ENCODE measurements at places on chromosomes 16 and 17.

DNA sequence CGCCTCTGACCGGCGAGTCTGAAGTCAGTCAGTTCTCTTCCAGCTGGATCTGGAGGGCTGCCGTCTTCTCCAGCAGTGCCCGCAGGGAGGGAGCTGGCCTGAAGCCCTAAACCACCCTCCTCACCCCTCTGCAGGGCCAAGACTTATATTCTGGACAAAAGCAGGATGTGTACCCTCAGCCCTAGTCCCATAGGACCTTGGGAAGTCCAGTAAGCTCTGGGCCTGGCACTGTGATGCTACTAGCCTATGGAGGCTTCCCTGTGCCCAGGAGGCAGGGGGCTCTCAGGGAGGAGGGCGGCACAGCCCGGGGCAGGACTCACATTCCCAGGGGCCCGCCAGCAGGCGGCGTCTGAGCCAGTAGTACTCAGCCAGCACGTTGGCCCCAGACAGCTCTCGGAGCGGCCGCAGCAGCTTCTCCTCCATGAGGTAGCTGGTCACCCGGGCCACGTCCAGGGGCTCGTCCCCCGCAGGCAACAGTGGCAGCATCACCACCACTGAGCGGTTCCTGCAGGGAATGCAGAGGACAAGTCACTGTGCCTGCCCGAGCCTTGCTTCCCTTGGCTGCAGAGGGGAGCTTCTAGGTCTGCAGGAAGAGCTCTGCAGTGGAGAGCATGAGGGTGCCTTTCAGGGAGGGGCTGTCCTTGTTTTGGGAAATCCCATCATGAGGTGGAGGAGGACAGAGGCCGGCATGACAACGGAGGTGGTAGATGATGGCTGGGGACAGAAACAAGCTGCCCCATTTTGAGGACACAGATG, 41.7 kb downstream of the RMI2 start:
- no peak for DNase-seq

GRCh38 chr17:58315750-58316149, 12.8 kb downstream of the TSPOAP1 start:
- DNase-seq: no peak

DNA sequence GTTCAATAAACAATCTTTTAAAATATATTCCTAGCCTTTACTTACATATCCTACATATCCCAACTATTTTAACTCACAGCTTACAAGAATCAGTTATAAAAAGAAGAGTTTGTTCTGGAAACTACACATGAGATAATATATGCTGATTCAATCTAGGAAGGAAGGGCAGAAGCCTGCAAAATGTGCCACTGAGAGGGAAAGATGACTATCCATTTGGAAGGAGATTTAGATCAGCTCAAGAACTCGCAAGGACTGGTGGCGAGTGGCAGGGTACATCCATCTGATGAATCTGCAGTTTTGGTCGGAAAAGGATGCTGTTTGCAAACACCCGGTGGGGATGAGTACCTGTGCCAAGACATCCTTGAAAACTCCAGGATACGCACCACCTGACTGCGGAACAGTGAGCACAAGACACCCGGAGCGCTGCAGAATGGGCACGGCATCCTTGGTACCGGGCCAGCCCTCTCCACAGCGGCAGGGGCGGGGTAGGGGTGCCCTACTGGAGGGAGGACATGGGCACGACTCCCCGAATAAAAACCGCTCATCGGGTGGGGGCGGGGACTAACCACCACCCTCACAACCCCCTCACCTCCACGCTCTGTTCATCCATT, 723 bp downstream of the TRIM37 start:
- DNase-seq: no peak

GRCh38 chr17:79765708-79766107, 12.2 kb upstream of the CBX2 start:
- DNase-seq: no peak

DNA sequence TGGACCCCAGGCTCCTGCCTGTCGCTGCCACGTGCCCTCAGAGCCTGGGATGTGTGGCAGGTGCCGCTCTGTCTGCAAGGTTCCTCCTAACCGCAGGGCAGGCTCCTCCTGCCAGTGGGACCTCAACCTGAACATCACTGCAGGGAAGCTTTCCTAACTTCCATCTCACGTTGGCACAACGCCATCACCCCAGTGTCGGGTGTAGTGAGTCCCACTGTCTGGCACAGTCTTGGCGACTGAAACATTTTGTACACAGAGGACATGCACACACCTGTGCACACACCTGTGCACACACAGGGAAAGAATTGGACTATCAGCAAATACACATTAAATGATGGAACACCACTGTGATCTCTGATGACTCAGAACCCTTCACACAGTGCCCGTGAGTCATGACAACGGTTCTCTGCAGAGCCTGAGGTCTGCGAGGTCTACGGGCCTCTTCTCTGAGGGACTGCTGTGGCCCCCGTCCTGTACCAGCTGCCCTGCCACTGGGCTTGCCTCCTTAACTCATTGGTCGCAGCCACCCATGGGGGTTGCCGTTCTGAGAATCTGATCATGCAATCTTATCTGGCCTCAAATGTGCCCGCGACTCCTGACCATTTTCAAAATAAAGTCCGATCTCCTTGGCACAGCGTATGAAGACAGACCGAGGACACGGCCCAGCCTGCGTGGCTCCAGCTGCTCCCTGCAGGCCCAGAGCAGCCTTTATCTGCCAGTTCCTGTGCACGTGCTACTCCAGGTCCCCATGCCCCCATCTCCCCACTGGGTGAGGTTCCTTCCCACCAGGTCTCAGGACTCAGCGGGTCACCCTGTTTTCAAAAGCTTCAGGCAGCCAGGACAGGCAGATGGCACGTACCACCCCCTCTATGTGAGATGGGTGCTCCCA, 7.6 kb downstream of the CCDC57 start:
- peak; percentile 83 for DNase-seq

- DNase-seq: no peak
Measured at GRCh38 chr17:68197091-68197996, 50.5 kb upstream of the AMZ2 start.

- no peak for DNase-seq
Measured at GRCh38 chr16:1527836-1528811, 5.3 kb upstream of the TMEM204 start.

DNA sequence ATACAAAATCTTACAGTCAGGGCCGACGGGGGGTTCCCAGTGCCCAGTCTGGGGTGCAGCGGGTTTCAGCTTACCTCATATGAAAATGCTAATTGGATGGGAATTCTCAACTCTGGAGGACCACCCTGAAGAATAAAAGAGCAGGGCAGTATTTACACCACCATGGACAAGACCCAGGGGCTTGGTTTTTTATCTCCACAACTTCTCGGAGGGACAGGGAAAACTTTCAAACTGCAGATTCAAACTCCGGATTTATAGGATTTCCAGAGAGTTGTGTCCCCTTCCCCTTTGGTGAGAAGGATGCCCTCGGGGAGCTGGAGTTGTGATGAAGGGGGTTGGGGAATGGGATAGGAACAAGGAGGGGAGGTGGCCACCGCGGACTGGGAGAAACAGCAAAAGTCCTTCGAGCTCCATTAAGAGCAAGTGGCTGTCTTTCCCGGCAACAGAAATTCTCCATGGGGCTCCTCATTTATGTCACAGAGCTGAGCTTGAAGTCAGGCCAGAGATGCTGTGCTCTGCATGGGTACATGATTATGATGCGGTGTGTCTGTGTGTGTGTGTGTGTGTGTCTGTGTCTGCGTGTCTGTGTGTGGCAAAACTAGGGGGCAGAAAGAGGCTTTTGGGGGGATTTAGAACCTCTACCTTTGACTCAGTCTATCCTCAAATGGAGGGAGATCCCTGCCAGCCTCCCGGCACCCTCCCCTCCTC, 15.7 kb downstream of the FOXL1 start:
- no peak for DNase-seq

GRCh38 chr17:2157675-2158395, 102.9 kb downstream of the HIC1 start:
- DNase-seq: peak; percentile 83

GRCh38 chr17:29740017-29740416, 117.3 kb upstream of the CORO6 start:
- no peak for DNase-seq

DNA sequence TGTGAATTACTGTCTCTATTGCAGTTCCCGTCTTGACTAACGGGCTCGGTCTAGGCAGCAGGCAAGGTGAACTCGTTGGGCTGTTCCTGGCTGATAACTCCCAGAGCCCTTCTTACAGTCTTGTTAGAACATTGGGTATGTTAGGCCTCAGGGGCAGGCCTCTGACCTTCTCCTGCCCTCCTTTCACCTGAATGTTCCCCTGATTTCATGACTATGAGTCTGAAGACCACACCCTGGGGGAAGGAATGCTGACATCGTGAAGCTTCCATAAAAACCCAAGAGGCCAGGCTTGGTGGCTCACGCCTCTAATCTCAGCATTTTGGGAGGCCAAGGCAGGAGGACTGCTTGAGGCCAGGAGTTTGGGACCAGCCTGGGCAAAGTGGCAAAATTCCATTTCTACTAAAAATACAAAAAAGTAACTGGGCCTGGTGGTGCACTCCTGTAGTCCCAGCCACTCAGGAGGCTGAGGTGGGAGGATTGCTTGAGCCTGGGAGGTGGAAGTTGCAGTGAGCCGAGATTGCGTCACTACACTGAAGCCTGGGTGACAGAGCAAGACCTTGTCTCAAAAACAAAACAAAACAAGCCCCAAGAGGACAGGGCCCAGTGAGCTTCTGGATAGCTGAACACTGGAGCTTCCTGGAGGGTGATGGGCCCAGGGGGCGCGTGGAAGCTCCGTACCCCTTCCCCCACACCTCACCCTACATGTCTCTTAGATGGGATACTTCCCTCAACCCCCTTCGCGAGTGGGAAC, 47.8 kb upstream of the FBXO47 start:
- peak; percentile 57 for DNase-seq

DNA sequence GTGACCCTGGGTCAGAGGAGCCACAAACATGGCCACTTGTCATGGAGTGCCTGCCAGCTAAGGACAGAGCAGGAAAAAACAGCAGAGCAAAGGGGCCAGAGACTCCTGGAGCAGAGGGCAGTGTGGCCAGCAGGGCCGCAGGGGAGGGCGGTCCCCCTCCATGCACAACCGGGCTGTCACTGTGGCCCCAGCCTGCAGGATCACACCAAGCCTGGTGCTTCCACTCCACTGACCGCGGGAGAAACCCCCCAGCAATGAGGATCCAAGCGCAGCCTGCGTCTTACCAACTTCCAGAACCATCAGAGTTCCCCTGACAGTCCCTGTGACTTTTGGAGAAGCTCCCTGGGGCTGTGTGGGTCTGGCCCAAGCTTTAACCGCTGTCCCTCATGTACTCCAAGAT, 62.0 kb downstream of the PRMT7 start:
- DNase-seq: no peak

GRCh38 chr17:564526-565065, 150.0 kb downstream of the VPS53 start:
- DNase-seq: no peak

DNA sequence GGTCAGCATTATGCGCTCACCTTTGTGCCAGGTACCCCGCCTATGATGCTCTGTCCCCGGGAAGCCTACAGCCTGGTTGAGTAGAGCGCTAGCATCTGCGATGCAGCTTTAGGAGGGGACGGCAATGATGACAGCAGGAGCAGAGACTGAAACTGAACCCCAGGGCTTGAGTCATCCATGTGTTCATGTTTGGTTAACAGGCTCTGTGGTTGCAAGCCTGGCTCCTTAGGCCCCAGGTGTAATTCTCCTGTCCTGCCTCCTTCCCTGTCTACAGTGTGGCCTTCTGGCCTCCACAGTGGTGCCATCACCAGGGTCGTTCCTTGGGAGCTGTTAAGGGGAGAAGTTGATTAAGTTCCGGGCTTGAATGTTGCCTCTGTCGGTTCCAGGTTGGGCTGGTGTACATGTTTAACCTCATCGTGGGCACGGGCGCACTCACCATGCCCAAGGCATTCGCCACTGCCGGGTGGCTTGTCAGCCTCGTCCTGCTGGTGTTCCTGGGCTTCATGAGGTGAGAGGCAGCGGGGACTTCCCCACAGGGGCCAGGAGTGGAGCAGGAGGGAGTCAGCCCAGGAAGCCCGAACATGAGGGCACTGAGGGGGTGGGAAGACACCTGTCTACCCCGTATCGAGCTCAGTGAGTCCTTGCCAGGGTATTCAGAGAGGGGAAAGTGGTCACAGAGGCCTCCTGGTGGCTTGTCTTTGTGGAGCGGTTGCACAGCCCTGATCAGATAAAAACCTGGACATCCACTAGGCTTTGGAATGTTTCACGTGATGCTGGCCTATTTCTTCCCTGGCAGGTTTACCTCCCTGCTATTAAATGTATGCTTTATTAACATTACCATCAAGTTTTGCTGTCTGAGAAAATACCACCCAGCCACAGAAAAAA, 9.2 kb upstream of the NAT9 start:
- no peak for DNase-seq

- no peak for DNase-seq
Measured at GRCh38 chr16:58651965-58652348, 22.3 kb upstream of the CNOT1 start.

DNA sequence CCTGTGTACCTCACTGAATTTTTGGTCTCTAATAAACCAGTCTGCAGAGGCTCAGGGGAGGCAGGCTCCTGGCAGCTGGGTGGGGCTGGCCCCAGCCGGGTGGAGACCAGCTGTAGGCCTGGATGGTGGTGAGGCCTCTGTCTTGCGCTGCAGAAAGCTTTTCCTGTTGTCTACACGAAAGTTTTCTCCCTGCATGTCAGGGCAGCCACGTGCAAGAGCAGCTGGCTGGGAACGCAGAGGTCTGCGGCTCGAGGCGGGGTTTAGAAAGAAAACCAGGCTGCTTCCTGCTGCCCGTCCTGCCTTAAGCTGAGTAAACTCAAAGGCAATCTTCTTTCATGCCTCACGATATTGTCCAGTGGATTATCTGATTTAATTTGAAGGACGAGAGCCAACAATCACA, 2.4 kb downstream of the SERPINF1 start:
- peak; percentile 92 for DNase-seq

DNA sequence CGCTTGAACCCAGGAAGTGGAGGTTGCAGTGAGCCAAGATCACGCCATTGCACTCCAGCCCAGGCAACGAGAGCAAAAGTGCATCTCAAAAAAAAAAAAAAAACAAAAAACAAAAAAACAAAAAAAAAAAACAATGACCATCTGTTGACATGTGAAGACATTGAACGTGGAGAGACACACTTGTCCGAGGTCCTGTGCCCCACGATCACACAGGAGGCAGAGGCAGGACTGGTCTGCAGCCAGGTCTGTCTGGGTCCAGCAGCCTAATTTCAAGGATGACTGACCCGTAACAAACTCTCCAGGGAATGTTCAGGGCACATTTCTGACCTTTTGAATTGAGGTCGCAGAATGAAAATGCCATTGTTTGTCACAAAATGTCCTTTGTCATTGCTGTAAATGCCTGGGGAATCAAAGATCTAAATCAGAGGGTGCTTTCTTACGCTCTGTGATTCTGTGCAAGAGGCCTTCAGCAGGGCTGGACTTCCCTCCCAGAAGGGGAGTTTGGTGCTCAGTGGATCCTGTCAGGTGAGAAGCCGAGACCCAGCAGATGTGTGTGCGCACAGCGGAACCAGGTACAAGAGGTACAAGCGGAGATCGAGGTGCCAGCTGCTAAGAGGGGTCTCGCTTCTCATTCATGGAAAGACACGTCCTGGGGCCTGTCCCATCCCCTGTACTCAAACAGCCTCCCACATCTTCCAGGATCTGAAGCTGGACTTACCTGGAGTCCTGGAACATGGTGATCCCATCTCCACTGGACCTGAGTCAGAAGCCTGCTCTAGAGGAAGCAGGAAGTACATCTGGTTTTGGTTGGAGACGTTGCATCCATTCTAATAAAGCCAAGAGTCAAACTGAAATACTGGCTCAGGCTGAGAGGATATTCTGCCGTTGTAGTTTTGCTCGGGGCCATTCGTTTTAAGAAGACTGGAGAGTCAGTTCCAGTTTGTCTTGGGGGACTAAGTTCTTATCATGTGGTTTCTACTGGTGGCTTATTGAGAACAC, 95.8 kb downstream of the IRF8 start:
- no peak for DNase-seq
